Thoracic aorta (tissue), 2 donors: ENCODE measurements at places on chromosomes 5 and 9. TPM values are rescaled to one million over a fixed set of nuclear protein-coding genes. Genes with fewer than 3 reads are reported as not detected.

FTMT gene
- not detected for total RNA-seq

NMUR2 gene
- total RNA-seq, result not detected

GRCh38 chr5:176671890-176672747 is 24.8 kb downstream of the TSPAN17 start:
- DNase-seq, result no peak

DNA sequence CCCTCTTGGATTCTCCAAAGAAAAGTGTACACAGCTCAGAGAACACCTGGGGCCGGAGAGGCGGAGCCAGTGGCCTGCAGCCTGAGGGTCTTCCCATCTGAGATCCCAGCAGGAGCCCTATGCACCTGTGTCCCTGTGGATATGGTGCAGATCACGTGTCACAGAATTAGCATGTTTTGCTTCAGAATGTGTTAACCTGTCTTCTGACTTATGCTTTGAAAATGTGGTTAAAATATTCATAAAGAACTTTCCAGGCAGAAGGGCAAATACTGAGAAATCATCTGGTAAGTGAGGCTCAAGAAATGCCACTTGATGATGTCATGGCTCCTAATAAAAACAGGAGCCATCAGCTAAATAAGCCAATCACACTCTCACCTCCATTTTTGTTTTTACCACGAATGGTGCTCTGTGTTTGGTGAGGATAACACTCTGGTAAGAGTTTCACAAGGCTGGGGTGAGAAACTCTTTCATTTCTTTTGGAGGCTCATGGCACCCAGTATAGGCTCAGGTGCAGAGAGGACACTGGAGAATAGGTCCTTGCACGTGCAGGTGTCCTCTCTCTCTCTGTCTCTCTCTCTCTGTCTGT is 279.8 kb downstream of the FSTL4 start:
- DNase-seq, result no peak

- no peak for DNase-seq
Observed at GRCh38 chr5:169921384-169921783, 58.9 kb downstream of the INSYN2B start.

GRCh38 chr5:142281008-142281367 is 43.8 kb downstream of the SPRY4 start:
- no peak for DNase-seq

GRCh38 chr5:37722236-37723161 is 117.3 kb downstream of the GDNF start:
- DNase-seq, result no peak
